A549 (cell line): ENCODE measurements at places on chromosomes 1 and 21. TPM values are rescaled to one million over a fixed set of nuclear protein-coding genes. Genes with fewer than 3 reads are reported as not detected.

The DNAJC6 gene
- 2.8 to 3.0 TPM (median 2.9 TPM) in 3 replicates for polyA plus RNA-seq

The SCAMP3 gene
- polyA plus RNA-seq: 73.1 to 78.1 TPM (median 75.9 TPM) in 3 replicates

DNA sequence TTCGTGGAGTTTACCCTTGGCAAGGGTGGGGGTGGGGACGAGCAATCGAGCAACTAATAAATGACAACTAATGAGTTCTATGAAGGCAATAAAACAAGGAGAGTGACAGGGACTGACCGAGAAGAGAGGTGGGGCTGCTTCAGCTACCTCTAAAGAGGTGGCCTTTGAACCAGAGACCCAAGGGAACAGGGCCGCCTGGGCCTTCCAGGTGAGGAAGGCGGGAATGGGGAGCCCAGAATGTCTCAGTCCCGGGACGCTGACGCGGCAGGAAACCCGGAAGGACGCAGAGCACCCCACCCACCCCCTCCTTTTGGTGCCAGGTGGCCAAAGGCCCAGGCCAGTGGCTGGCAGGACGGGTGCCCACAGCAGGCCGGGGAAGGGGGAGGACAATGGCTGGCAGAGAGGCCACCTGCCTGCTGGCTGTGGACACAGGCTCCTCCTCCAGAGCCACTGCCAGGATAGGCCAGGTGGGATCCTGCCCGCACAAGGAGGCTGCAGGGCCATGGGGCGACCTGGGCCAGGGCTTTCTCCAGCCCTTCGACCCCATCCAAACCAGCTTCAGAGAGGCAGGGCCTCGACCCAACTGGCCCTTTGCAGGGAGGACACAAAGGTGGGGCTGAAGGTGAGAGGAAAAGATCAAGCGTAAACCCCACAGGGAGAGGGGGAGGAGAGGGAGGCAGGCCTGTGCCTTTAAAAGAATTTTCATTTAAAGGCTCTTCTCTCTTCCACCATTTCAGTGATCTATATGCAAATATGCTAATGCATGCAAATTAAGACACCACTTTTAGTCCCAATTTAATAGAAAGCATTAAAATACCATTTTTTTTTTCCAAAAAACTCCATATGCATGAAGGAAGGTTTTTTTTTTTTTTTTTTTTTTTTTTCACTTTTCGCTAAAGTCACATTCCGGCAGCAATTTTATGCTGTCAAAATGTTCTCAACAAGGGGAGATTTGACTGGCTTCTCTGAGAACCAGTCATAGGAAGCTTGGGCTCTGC lies 58.1 kb downstream of the CASZ1 start:
- no peak for DNase-seq

DNA sequence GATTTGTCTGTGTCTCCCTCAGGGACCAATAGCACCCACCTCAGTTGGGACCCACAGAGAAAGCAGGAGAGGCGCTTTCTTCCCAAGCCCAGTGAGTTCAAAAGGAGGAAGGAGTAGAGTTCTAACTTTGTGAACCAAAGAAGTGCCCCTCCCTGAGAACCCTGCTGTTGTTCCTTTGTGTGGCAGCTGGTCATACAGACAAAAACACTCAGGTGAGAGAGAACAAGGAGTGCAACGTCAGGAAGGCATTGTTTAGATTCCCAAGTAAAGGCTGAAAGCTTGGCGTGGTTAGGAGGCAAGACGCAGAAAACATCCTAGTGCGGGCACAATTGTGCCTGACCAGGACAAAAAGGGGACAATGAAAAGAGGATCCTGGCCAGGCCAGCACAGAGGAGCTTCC lies 654.6 kb downstream of the KIF26B start:
- no peak for DNase-seq

- no peak for DNase-seq
These were observed 45.9 kb downstream of the MATN1 start for GRCh38 chr1:30677471-30677870.
